Naive thymus-derived CD8-positive, alpha-beta T cell (primary cell): ENCODE measurements at places on chromosomes 5 and 9. TPM values are rescaled to one million over a fixed set of nuclear protein-coding genes. Genes with fewer than 3 reads are reported as not detected.

The CBY3 gene
- total RNA-seq = not detected

DNA sequence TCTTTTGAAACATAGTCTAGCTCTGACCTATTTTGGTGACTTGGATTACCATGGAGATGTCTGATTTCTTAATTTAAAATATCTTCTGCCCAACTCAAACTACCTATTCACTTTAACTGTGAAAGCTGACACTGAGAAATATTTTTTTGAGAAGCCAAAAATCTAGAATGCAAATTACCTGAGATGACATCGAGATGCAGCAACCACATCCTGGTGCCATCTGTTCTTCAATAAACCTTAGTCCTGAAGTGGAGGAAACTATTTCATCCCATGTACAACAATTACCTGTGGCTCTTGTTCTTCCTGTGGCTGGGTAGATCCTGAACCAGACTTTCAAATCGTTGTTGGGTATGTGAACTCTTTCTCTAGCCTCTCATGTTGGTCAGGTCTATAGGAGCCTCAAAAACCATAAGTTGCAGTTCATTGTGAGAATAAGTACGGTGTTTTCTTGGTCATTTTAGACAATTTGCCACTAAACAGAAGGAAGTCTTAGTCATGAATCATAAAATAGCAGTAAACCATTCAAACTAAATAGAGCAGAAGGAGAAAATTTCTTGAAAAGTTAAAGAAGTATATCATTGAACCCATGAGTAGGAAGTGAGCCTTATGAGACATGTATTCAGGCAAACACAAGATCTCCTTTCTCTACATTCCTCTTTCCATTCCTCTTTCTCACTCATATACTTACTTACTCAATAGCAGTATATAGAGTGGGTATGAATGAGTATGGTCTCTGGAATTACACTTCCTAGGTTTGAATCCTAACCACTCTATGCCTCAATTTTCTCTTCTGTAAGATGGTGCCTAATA lies 176.0 kb downstream of the HMHB1 start:
- H3K4me1 ChIP-seq = peaks cover 7% of the 10 kb centered on the region
- H3K36me3 ChIP-seq = no peaks in the 10 kb centered on the region
- no peak overlapping the region for H3K27ac ChIP-seq
- no peak for DNase-seq

GRCh38 chr5:88396751-88397281 lies 128.2 kb upstream of the TMEM161B start:
- no peaks in the 10 kb centered on the region for H3K36me3 ChIP-seq
- H3K4me1 ChIP-seq = no peaks in the 10 kb centered on the region
- peaks cover 8% of the 10 kb centered on the region for H3K27me3 ChIP-seq
- H3K4me3 ChIP-seq = no peak overlapping the region

DNA sequence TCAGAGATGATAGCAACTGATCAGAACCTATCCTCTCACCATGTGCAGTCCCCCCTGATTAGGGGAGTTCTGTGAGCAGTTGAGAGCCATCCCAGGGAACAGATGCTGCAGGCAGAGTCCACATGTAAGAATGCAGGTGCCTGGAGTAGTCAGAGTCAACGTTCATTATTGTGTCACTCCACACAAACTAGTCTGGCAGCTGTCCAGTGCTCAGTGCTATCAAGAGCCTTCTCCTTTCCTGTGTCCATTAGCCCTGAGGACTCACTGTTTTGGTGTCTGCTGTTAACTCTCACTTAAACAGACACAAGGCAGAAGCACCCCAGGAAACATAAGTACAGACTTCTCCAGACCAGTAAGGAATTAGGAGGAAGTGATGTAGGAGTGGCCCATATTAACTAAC lies 2.5 kb downstream of the SH3TC2 start:
- no peak for DNase-seq
- no peak overlapping the region for H3K4me3 ChIP-seq
- H3K4me1 ChIP-seq = no peaks in the 10 kb centered on the region
- H3K27ac ChIP-seq = no peak overlapping the region
- peaks cover 4% of the 10 kb centered on the region for H3K27me3 ChIP-seq
- H3K36me3 ChIP-seq = peaks cover 7% of the 10 kb centered on the region
